ENCODE measurements at places on chromosomes 16 and 17. TPM values are rescaled to one million over a fixed set of nuclear protein-coding genes. Genes with fewer than 3 reads are reported as not detected.
A peak's percentile ranks its signal among the peaks of the same experiment; 100 is the strongest.

OR4D1 gene
- total RNA-seq: not detected

CA7 gene
- not detected for total RNA-seq

- no peak overlapping the region for H3K4me3 ChIP-seq
- no peak overlapping the region for H3K27ac ChIP-seq
- peaks cover 25% of the 10 kb centered on the region for H3K4me1 ChIP-seq
Measured at GRCh38 chr16:10745841-10746240, 2.2 kb downstream of the NUBP1 start.

OGFOD1 gene
- total RNA-seq: 62.6 TPM

GRCh38 chr17:4623249-4623648 is 18.2 kb downstream of the ALOX15 start:
- peaks cover 2% of the 10 kb centered on the region for H3K36me3 ChIP-seq
- H3K27me3 ChIP-seq: peaks cover 2% of the 10 kb centered on the region
- peaks cover 23% of the 10 kb centered on the region for H3K4me1 ChIP-seq
- no peak overlapping the region for H3K4me3 ChIP-seq

DNA sequence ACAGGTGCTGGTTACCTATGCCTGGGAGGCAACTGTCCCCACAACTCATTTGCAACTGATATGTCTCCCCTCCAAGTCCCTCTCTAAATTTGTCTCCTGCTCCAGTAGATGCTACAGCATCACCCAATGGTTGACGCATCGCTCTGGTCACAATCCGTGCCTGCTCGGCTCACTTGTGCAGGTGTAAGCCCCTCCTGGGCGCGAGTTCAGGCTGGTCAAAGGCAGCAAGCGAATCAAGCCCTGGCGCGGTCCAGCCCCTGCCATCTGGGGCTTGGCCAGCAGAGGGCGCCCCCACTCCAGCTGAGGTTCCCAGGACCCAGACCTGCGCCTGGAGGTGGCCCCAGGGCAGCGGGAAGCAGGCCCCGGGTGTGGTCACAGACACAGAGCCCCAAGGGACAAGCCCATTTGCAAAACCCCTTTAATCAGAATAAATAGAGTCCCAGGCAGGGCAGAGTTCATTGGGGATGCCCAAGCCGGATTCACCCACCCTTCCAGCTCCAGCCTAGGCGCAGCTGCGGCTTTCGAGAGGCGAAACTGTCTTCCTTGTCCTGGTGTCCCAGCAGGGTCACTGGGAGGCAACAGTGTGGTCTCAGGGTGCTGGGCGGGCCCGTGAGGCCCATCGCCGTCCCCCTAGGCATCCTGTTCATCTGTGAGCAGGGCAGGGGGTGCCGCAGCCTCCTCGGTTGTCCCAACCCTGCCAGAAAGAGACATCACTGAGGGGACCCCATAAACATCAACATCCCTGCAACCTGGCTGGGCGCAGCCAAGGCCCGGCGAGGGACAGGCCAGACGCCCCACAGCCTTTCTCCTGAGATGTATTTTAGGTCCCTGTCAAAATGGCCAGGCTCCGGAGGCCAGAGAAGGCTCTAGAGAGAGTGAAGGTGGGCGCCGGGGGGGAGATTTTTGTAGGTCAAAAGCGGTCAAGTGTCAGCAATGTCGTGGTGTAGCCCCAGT is 15.8 kb downstream of the TMC6 start:
- no peak for DNase-seq
- H3K4me3 ChIP-seq: no peak overlapping the region
- H3K27me3 ChIP-seq: no peaks in the 10 kb centered on the region
- H3K4me1 ChIP-seq: peaks cover 10% of the 10 kb centered on the region

RDM1 gene
- 0.35 TPM for total RNA-seq

SPNS3 gene
- not detected for total RNA-seq

DNA sequence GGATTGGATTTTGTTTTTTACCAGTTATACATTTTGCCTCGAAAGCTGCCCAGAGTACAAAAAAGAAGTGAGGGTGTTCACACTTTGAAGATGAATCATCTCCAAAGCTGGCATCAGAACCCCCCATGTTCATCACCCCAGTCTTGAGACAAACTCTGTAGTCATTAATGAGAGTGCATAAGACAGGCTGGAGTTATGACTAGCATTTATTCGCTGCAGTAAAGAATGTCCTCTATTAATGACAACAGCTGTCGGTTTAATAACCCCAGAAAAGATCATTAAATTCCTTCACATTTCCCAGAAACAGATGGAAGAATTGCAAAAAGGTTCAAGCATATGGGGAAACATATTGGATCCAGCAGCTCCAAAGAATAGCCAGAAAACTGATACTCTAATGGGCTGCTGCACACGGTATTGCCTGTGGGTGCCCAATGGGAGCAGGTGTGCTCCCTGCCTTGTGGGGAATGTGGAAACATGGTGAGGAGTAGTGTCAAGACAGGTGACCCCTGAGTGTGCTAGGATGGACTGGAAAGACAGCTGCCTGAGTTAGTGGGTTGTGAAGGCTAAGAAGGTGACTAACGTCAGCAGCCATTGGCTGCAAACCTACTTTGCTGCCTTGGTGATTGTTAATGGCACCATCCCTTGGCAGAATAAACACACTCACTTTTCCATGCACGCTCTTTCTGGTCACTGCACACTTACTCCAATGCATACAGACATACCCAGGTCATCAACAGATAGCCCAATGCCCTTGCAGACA is 81.9 kb downstream of the AIPL1 start:
- no peak overlapping the region for H3K27ac ChIP-seq
- H3K4me3 ChIP-seq: no peak overlapping the region
- no peaks in the 10 kb centered on the region for H3K36me3 ChIP-seq
- H3K27me3 ChIP-seq: peaks cover 21% of the 10 kb centered on the region
- no peaks in the 10 kb centered on the region for H3K4me1 ChIP-seq
- DNase-seq: no peak

CLEC19A gene
- not detected for total RNA-seq

DNA sequence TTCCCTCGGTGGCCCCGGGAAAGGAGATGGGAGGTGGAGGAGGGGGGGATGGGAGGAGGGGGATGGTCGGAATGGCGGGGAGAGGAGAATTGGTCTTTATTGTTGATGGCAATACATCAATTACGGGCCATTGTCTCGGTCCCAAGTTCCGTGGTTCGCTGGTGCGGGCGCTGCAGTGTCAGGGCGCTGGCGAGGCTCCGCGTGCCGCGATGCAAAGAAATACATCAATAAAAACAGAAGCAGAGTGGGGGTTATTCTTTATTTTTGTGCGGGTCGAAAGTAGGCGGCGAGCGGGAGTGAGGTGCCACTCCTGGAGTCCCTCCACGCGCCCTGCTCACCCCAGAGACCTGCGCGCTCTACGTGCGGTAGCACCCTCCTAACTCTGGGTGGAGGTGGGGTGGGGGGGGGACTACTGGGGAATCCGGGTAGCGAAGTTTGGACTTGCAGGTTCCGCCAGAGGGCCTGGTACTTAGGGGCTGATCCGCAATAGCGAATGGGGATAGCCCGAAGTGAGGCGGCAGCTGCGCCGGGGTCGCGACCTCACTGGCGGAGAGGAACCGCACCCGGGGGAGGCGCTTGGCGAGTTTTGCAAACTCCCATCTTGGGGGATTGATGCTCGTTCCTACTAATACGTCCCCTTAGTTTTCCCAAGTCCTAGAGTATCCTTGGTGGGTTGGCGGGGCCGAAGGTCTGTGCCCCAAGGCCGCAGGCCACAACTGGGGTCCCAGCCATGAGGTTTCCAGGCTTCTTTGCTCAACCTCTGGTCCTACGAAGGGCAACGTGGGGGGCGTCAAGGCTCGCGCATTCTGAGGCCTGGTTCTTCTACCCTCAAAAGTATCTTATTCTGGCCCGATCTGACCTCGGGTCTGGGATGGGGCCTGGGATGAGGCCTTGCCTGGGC is 3.5 kb upstream of the SALL1 start:
- H3K36me3 ChIP-seq: no peaks in the 10 kb centered on the region
- H3K27me3 ChIP-seq: peaks cover 70% of the 10 kb centered on the region
- H3K4me3 ChIP-seq: no peak overlapping the region
- no peak for DNase-seq

DNA sequence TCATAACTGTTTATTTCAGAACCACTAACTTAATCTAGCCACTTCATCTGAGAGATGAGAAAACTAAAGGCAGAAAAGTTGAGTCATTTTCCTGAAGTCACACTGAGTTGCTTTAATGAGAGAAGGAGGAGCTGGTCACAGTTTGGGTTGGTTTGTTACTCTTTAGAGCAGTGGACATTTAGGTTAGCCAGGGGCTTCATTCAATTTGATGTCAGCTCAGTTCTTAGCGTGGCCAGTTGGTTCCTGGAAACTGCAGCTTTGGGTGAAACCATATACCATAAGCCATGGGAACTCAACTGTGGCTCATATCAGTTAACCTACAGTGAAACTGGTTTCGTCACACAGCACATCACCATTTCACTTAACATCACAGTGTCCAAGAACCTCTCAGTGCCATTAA is 59.2 kb upstream of the ADORA2B start:
- no peak overlapping the region for H3K27ac ChIP-seq
- H3K4me1 ChIP-seq: peaks cover 30% of the 10 kb centered on the region
- H3K27me3 ChIP-seq: no peaks in the 10 kb centered on the region
- DNase-seq: no peak
- H3K36me3 ChIP-seq: no peaks in the 10 kb centered on the region
- no peak overlapping the region for H3K4me3 ChIP-seq

- H3K4me1 ChIP-seq: peaks cover 39% of the 10 kb centered on the region
- H3K4me3 ChIP-seq: peak overlapping the region; percentile 60
- DNase-seq: no peak
- H3K27ac ChIP-seq: peak overlapping the region; percentile 94
Measured at GRCh38 chr17:549177-550040, 165.2 kb downstream of the VPS53 start.

GRCh38 chr16:82331397-82331796 is 161.4 kb upstream of the MPHOSPH6 start:
- no peaks in the 10 kb centered on the region for H3K36me3 ChIP-seq
- H3K27ac ChIP-seq: no peak overlapping the region
- H3K27me3 ChIP-seq: peaks cover 7% of the 10 kb centered on the region

GRCh38 chr16:4904942-4905615 is 31.9 kb downstream of the PPL start:
- no peak overlapping the region for H3K4me3 ChIP-seq
- H3K27me3 ChIP-seq: peaks cover 23% of the 10 kb centered on the region
- DNase-seq: no peak

MRPS34 gene
- 78.7 TPM for total RNA-seq

DNA sequence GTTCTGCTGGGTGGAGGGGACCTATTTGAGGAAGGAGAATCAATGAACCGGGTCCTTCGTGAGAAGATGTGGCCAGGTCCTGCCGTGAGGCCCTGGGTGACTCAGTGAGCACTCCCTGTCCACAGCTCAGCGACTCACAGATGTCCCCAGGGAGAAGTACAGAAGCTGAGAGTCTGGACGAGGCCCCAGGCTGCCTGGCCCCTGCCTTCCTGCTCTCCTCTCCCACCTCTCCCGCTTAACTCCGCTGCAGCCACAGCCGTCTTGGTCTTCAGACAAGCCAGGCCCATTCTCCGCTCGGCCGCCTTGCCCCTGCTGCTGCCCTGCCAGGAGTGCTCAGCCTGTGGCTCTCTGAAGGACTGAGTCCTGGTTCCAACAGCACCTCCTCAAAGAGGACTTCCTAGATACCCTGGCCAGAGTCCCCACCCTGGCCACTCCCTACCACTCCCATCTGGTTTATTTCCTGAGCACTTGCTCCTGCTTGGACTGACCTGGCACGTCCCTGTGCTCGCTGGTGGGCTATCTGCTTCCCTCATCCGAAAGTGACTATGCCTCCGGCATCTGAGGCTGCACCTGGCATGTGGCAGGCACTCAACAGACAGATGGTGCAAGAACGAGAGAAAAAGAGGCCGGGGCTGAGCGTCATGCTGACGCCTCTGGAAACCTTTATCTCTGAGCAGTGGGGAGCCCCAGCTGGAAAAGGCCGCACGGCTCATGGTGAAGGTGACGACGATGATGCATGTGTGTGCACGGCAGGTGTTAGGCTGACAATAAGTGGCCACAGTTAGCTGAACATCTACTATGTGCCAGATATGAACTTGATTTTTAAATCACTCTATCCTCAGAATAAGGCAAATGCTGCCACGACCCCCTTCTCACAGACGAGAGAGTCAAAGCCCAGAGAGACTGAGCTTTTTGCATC is 9.2 kb upstream of the TNFRSF13B start:
- no peak overlapping the region for H3K4me3 ChIP-seq
- peak overlapping the region; percentile 55 for H3K27ac ChIP-seq
- H3K36me3 ChIP-seq: no peaks in the 10 kb centered on the region
- peaks cover 25% of the 10 kb centered on the region for H3K4me1 ChIP-seq
- H3K27me3 ChIP-seq: no peaks in the 10 kb centered on the region

DNA sequence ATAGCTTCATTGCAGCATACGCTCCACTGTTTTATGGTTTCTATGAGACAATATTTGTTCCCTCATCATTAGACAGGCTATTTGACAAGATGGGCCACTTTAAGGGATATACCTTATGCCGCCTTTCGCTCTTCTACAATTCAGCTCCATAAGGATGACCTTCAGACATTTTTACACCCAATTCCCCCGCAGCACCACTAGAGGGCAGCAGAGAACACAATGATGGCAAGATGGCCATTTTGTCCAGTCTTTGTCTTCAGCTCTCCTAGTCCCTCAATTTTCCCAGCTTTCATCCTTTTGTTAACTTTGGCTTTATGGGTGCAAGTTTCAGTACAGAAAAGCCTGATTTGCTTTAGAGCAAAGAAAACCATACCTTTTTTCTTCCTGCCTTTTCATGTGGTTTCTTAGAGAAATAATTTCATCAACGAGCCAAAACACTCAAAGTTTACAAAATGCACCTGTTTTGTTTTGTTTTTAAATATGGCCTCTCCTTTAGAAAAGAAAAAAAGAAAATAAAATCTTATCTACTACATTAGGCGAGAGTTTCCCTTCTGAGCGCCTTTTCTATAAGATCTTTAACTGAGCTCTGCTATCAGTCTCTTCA is 355.3 kb downstream of the TOX3 start:
- H3K36me3 ChIP-seq: no peaks in the 10 kb centered on the region
- DNase-seq: no peak
- H3K27me3 ChIP-seq: peaks cover 2% of the 10 kb centered on the region
- H3K4me3 ChIP-seq: no peak overlapping the region
- H3K27ac ChIP-seq: no peak overlapping the region

- H3K36me3 ChIP-seq: peaks cover 18% of the 10 kb centered on the region
- no peaks in the 10 kb centered on the region for H3K27me3 ChIP-seq
- no peak for DNase-seq
- no peak overlapping the region for H3K4me3 ChIP-seq
- peaks cover 29% of the 10 kb centered on the region for H3K4me1 ChIP-seq
- no peak overlapping the region for H3K27ac ChIP-seq
Measured at GRCh38 chr17:602436-602835, 112.2 kb downstream of the VPS53 start.

MPP3 gene
- total RNA-seq: 15.6 TPM

CDT1 gene
- 11.7 TPM for total RNA-seq

KRT20 gene
- total RNA-seq: not detected

All from chondrocyte (in vitro differentiated cells).